ENCODE measurements at places on chromosomes 1 and 21.

- no peak for DNase-seq
Measured at GRCh38 chr1:31467005-31467674, 54.1 kb downstream of the SERINC2 start.

DNA sequence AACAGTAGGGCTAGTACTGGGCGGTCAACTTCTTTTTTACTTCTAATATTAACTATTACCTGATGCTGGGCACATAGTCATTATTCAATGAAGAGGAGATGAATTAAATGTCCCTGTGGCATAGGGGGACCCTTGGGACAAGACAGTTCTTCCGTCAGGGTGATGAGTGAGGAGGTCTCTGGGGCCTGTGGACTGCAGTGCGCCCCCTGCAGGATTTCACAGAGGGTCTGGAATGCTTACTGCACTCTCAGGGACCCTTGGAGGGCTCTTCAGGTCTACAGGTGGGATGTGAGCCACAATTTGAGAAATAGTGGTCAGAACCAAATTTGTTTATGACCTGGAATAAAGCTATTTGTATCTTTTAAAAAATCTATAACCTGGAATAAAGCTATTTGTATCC lies 149.4 kb downstream of the FAM78B start:
- DNase-seq = peak; percentile 51

GRCh38 chr21:15688809-15689208 lies 41.0 kb upstream of the USP25 start:
- DNase-seq = no peak

DNA sequence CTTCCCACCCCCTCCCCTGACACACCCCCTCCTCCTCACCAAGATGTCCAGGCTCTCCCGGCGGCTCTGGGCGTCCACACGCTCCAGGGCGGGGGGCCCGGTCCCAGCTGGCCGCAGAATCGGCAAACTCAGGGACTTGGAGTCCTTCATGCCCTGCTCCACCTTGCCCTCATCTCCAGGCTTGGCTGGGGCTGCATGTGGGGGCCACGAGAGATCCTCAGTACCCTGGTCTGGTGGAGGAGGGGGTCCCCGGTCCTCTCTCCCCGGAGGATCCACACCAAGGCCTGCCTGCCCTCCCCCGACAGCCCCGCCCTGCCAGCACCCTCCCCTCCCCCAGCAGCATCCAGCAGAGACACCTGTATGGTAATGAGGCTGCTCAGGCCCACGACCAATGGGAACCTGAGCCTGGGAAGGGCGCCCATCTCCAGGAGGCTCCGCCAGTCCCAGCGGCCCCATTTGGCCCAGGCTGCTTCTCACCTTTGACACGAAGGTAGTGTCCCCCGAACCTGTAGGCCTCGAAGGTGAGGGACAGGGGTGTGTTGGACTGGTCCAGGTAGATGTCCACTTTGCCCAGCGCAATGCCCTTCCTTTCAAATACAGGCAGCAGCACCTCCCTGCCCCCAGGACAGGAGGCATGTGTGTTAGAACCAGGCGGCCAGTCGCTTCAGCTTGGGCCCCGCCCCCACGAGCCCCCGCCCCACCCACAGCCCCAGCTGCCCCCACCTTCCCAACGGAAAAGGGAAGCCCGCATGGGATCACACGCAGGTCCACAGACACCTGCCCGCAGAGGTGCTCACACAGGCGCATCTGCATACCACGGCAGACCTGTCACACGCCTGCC lies 8.2 kb upstream of the TNFRSF25 start:
- no peak for DNase-seq

- no peak for DNase-seq
Measured at GRCh38 chr1:204001166-204001901, 71.6 kb upstream of the SOX13 start.

DNA sequence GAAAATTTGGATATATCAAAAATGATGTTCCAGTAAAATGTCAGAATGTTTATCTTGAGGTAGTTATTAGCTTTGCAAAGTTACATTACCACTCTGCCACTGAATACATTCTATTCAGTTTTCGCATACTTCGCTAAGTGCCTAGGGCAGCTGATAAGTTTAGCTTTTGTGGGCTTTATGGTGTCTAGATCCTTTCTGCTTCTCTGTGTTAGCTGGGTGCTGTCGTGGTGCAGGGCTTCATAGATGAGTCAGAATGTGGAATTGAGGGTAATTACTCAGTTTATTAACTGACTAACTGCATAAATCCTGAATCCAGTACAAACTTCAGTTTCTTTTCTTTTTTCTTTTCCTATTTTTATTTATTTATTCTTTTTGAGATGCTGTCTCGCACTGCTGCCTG lies 21.5 kb downstream of the NCAM2 start:
- DNase-seq = no peak

DNA sequence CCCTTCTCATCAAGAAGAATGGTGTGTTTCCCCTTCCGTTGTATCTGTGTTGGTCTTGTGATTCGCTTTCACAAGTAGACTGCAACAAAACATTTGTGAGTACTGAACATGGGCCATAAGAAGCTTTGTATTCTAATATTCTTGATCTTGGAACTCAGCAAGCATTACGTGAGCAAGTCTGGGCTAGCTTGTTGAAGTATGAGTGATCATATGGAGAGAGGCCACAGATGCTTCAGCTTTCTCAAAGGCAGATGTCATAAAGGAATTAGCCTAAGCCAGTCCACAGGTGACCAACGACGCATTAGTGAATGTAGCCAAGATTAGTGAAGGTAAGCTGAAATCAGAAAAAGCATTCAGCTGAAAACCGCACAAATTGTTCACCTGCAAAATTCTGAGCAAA lies 609.6 kb upstream of the NEGR1 start:
- peak; percentile 12 for DNase-seq

DNA sequence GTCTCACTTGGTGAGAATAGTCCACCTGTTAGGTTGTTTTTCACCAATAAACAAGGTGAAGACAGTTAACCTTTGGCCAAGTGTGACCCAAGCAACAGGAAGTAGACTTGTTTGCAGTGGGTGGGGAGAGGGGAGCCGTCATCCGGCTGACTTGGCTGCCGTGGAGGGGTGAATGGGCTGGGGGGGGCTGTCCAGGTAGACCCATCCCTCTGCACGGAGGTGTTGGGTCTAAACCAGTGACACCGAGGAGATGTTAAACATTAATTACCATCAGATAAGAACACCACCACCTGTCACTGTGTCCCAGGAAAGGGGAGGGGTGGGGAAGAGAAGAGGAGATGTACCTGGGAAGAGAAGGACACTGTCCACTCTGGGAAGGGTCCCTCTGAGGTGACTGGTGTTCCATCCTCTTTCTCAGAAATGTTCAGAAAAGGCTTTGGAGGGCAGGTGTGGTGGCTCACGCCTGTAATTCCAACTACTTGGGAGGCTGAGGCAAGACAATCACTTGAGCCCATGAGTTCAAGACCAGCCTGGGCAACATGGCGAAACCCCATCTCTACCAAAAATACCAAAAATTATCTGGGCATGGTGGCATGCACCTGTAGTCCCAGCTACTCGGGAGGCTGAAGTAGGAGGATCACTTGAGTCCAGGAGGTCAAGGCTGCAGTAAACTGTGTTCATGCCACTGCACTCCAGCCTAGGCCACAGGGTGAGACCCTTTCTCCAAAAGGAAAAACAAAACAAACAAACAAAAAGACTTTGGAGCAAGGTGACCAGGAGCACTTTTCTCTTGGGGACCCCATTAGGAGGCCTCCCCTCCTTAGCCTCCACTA lies 6.7 kb upstream of the MYOM3 start:
- no peak for DNase-seq

GRCh38 chr1:78760858-78761257 lies 111.2 kb downstream of the IFI44 start:
- no peak for DNase-seq

Data from D341Med (cell line).